Fibroblast of the aortic adventitia (primary cell): ENCODE measurements at places on chromosomes 3 and 15.

DNA sequence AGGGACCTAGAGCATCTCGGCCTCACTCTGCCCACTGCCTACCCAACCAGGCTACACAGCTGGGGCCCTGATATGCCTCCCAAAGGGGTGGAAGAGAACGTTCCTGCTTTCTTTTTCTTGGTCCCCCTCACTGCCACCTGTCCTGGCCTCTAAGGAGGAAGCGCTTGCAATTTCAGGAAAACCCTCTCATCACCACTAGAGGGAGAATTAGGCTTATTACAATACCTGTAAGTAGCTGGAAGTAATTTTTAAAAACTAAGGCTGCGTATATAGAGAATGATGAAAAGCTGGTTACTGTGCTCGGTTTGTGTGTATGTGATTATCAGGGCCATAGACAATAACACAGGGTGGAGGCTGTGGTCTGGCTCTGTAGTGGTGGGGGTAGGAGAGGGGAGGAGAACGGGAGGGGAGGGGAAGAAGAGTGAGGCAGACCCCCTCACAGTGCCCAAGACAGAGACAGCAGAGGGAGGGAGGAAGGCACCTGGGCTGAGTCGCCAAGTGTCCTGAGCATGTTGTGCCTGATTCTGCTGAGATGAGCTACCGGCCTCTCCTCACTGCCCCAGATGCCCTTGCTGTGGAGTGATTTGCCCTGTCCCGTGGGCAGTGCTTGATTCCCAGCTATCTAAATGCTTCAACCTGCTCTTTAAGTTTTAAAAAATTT is 3.3 kb downstream of the GABRG3 start:
- peak; percentile 19 for DNase-seq

DNA sequence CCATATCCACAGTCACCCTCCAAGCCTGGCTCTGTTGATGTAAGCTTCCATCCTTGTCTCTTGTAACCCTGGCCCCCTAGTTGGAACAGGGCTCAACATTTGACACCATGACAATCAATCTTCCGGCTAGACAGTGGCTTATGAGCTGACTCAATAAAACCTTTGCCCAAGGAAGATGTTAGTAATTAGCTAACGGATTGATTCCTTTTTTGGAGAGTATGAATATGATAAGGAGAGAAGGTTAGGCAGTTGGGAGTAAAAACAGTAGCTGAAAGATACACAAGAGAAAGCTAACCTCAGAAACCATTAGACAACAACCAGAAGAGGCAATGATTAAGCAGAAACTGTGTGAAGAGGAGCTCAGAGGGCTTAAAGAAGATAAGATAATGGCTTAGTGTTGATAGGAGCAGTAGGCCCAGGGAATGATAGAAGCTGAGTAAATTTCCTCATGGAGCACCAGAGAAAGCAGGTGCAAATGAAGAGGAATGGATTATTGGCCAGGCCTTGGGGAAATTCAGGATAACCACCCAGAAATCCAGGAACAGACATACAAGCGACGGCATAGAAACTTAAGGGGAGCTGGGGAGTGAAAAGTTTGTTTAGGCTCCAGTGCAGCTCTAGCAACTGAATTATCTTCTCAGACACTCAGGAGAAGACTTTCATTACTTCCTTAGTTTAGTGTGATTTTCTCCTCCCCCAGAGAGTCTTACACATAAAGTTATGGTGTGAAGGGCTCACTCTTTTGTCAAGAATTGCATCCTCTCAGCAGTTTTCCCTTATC is 7.8 kb upstream of the RFX7 start:
- DNase-seq: no peak

DNA sequence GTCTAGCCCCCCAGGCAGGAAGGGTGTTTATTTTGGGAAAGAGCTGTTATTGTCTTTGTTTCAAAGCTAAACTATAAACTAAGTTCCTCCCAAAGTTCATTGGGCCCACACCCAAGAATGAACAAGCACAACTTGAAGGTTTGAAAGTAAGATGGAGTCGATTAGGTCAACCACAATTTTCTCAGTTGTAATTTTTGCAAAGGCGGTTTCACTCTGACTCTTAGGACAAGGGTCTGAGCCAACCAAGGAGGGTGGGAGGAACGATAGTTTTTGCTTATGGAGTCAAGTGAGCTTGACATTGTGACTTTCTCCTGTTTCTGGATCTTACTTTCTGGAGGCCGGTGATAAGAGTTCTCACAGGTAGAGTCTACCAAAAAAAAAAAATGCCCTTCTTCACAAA is 5.8 kb upstream of the ZNF770 start:
- DNase-seq: no peak

DNA sequence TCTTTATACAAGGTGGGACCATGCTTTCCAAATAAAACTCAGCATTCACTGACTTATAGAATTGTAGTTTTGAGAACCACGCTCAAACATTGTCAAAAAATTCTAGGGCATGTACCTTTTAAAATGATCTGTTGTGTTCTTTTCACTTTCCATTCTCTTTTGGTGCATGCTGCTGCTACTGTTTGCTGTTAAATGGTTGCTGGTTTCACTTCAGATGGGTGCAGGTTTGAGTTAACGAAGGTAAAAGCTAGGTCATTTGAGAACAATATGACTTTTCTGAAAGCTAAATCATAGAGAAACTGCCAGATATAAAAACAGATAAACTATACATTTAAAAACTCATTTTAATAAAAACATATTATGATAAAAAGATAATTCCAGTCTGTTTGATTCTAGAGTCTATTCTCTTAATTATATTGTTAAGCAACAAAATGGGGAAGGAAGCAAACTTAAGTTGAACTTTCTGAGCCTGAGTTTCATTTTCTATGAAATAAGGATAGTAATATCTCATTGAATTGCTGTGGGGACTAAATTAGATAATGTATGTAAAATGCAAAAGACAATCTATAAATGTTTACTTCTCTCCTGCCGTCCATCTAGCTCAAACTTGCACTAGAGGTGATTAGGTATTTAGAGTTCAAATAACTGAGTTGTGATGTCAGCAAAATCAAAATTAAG is 82.4 kb downstream of the OXSM start:
- DNase-seq: no peak

GRCh38 chr15:69015591-69015990 is 1.1 kb downstream of the NOX5 start:
- no peak for DNase-seq

GRCh38 chr3:113606539-113607218 is 74.3 kb downstream of the SIDT1 start:
- no peak for DNase-seq

- no peak for DNase-seq
Observed at GRCh38 chr3:160464321-160464720, 14.7 kb upstream of the TRIM59 start.

- no peak for DNase-seq
Observed at GRCh38 chr3:153023896-153024295, 138.1 kb upstream of the RAP2B start.

DNA sequence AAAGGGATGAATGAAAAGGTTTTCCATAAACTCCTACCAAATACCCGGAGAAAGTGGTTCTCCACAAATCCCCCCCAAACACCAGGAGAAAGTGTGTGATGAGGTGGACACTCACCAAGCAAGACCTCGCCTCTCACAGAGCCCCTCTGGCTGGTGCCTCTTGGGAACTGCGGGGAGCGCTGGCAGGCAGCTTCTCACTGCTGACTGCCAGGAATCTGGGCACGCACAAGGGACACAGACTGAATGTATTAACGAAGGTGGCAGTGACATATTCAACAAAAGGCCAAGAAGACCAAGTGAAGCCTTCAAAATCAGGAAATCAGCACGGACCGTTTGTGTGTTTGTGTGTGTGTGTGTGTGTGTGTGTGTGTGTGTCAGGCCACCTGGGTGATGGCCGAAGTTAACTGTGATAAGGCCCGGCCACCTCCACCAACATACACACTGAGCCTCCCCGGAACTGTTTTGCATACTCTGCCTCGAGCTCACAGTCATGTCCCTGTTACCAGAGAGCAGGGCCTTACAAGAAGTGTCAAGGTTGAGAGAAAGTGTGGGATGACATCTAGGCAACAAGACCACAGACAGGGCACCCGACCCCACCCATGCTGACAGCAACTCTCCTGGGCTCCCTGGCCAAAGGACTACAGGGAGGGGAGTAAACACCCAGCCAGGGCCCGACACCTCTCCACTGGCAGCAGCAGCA is 18.0 kb downstream of the ATP10A start:
- DNase-seq: no peak

- DNase-seq: peak; percentile 7
Observed at GRCh38 chr15:42914728-42915497, 5.7 kb downstream of the TTBK2 start.

- DNase-seq: no peak
Observed at GRCh38 chr3:100082714-100083113, 31.6 kb downstream of the FILIP1L start.

DNA sequence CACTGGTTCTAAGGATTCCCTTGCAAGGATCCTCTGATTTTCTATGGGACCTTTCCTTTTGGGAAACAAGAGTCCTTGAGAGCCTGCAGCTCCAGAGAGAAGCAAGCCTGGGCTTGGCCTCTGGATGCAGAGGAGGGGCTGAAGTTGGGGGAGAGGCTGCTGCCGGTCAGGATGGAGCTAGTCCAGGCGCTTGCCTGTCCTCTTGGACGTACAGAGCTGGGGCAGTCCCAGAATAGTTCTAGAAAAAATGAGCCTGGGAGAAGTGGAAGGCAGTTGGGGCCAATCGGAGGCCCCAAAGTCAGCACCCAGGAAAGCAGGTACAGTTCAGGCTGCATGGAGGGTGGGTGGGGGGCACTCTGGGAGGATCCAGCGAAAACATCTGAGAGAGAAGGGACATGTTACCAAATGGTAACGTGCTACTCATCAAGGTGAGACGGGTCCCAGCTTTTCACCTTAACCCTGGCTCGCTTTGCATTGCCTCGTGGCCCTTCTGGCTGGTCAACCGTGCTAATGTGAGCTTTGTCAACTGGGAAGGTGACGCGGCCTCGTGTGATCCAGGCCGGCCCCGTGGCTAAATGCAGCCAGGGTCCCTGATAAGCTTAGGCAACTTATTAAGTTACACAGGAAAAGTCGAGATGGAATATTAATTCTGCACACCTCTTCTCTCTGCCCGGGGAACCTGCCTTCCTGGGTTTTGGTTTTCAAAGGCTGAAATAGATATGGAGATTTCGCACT is 38.7 kb upstream of the MAGEF1 start:
- DNase-seq: no peak

DNA sequence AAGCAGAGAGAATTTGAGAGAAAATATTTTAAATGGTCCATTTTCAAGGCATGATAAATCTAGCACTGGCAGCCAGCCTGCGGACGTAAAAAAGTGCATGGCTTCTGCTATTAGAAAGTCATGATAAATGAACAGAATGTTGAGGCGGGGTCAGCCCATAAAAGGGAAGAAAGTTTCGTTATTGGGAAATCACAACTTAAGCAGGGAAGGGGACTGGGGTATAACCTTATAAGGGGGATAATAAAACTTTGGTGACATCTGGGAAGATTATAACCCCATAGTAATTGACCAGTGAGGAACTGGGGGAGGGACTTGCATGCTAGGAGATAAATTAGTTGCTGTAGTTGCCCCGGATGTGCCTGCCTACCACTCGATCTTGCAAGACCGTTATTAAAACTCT is 88.4 kb upstream of the PLSCR4 start:
- DNase-seq: peak; percentile 46

DNA sequence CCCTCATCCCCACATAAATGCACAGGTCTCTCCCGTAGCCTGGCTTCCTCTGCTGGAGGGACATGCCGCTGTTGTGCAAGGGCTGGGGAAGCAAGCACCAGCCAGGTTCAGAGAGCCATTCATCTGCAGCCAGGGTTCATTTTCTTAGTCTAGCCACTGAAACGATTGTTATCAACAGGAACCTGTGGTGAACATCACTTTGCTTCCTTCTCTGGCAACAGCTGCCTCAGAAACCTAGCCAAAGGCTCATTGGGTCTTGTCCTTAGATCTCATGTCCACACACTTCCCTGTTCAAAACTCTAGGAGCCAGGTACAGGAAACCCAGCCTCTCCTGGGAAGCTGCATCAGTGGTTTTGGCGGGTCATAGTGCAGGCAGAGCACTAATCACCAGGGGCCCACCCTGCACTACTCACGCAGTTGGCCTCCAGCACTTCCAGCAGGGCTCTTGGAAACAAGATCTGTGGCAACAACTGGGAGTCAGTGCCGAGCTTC is 47.0 kb downstream of the OXNAD1 start:
- peak; percentile 82 for DNase-seq

DNA sequence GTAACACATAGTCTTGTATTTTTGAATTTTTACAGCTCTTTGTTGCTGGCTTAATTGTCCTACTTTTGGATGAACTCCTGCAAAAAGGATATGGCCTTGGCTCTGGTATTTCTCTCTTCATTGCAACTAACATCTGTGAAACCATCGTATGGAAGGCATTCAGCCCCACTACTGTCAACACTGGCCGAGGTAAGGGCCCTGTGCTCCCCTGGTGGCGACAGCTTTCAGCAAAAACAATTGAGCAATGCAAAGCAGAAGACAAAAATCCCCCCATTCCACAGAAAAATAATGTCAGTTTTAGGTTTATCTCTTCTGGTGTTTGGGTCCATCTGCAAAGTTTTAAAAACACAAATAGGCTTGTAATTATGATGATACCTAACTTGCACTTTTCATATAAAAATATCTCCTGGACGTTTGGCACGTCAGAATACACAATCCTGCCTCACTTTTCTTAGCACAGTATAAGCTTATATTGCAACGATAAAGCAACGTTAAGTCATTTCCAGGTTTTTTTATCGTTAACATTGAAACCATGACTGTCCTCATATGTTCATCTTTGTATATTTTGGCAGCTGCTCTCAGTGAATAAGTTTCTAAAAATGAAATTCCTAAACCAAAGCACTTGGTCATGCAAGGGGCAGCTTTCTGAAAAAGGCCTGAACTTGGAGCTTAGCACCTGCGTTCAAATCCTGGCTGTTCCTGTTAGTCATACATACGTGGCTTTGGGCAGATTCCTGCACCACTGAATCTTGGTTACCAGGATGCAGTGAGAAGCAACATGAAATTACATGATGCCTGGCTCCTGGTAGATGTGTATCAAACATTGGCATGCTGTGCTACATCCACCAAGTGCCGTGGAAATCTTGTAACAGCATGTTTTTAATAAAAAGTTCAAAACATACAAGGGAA is 8.5 kb downstream of the SEC61A1 start:
- peak; percentile 96 for DNase-seq

- no peak for DNase-seq
Observed at GRCh38 chr3:65128346-65128745, 440.5 kb upstream of the ADAMTS9 start.

DNA sequence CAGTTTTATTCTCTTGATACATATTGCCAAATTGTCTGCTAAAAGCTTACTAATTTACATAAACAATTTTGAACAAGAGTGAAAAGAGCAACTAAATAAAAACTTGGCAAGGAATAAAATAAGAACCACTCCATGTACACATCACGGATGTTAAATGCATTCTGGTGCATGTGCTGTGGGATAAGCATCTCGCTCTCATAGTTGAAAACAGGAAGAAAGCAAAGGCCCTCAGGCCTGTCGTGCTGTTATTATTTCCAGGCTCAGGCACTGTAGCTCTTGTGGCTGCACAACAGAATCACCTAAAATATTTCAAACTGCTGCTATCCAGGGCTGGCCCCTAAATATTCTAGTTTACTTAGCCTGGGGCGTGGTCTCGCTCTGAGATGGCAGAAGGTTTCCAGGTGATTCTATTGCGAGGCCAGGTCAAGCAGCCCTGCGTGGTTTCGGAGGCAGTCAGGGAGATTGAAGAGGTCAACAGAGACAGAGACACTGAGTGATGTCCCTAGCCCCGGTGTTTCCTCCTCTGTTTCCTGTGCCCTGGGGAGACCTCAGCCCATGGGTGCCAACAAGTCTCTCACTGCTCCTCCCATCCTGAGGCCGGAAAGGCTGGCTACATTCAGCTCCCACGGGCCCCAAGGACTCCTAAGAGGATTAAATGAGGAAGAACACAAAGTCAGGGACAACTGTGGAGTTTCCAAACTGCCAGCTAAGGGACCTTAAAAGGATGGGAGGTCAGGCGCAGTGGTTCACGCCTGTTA is 18.2 kb upstream of the PDIA5 start:
- DNase-seq: no peak
